Stimulated activated CD4-positive, alpha-beta T cell treated with anti-CD3 and anti-CD28 coated beads, Interleukin-1b, Interleukin-23, amount 100 ng/mL, for 1 hour (primary cell): ENCODE measurements at places on chromosomes 11 and 22.

GRCh38 chr11:126502982-126503381 is 147.5 kb downstream of the ST3GAL4 start:
- no peak for DNase-seq

DNA sequence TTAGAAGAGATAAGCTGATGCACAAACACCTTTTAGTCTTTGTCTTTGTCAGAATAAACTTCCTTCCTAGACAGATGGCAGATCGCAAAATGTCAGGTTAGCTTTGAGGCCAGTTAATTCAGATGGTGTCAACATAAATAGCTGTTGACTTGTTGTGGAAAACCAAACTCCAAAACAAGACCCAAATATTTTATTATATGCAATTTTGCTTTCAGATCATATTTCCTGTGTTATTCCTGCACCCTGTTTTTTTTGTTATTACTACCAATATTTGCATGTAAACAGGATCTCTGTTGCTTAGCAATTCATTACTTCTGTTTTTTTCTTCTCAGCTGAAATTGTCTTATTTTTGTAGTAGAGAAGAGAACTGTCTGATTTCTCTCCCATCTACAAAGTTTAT is 316.0 kb downstream of the ETS1 start:
- no peak for DNase-seq

GRCh38 chr11:78961937-78962701 is 387.5 kb upstream of the NARS2 start:
- DNase-seq: no peak

DNA sequence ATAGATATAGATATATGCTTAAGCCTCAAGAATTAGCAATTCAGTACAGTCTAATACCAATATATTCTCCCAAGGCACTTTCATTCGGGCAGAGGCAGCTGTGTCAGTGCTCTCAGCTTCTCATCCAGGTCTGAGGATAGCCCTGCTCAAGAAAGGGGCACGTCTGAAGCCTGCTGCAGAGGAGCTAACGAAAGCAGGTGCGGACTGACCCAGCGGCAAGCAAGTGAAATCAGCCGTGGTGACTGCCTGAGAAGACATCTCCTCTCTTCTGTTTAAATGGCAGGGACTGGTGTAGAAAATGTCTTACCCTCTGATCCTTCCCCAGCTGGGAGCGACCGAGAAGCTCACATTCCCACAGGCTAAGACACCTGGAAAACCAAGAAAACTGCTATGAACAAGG is 468.6 kb downstream of the BRD1 start:
- no peak for DNase-seq
